ENCODE measurements at places on chromosomes 5 and 9.

GRCh38 chr9:124392871-124393460, 22.3 kb downstream of the PSMB7 start:
- peak; percentile 76 for DNase-seq

- peak; percentile 52 for DNase-seq
Observed at GRCh38 chr5:145362266-145362665, 472.9 kb downstream of the PRELID2 start.

DNA sequence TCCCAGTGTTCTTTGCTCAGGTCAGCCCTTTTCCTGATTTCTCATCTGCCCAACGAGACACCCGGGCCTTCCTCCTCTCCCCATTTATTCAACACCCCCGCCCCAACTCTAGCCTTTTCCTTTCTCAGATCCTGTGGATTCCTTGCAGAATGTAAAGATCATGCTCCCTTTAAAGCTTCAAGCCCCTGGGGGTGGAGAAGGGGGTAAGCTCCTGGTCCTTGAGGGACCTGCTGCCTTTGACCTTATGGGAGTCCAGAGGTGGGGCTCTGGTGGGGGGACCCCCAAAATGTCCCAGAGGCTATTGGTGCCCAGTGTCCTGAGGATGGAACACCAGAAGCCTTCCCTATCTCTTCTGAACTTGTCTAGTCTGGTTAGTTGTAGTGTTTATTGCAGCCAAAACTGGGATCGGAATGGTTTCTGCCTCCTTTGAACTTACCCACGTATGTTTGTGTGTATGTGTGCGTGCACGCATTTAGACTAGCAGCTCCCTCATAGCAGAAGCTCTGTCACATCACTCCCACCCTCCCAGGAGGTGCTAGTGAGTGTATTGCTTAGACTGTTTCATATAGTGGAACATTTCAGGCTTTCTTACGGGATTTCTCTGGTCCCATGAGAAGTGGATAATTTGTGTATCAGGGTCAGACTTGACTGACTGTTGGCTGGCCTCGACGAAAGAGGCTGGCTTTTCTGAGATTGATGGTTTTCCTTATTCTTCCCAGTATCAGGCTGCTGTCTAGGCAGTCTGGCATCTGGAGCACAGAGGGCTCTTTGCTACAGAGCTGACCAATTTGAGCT, 1.1 kb downstream of the GALNT10 start:
- DNase-seq: no peak

DNA sequence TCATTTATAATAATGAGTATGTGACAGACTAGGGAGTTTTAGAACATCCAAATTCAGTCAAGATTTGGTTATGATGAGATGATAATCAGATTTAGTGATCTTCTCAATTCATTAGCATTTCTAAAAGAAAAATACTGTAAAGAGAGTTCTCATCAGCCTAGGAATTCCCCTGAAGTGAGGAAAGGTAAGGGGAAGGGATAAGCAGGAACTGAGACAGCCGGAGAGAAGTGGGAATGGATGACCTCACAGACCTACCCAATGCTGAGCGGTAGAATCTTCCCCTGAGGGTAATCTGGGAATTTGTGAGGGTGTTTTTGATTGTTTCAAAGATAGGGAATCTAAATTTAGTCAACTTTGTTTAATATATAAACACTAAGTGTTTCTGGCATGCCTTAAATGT, 16.7 kb upstream of the GPBP1 start:
- no peak for DNase-seq

- DNase-seq: no peak
Observed at GRCh38 chr9:121288673-121289025, 20.7 kb downstream of the GSN start.

GRCh38 chr5:7916171-7916804, 47.3 kb downstream of the MTRR start:
- peak; percentile 24 for DNase-seq

GRCh38 chr5:175118700-175119309, 325.2 kb downstream of the DRD1 start:
- DNase-seq: no peak

DNA sequence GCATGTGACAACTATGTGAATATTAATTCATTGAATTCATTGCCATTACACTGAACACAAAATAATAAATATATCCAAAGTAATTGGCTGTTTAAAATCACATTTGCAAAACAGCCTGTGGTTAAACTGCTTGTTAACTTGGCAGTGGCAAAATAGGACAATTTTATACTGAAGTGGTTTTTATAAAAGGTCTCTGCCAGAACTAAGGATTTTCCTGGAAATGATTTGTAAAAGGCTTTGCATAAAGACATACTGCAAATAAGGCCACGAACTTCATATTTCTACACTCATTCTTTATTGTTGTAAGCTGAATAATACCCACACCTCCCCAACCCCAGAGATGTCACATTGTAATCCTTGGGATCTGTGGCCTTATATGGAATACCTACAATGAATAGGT, 370.3 kb upstream of the RGMB start:
- DNase-seq: no peak

DNA sequence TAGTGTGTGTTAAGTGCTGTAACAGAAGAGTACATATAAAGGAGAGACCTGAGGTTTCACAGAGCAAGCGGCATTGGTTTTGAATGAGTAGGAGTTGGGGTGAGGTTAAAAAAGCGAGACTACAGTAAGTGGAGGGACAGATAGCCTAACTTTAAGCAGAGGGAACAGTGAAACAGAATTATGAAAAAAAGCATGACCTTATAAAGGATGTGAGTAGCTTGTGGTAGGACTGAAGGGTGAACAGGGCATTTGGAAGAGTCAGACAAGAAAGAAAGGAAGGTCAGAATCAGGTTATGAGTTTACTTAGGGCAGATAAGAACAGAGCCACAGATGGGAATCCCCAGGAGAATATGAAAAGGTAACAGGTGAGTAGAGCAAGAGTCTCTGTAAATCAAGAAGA, 22.5 kb downstream of the MSANTD3 start:
- no peak for DNase-seq

DNA sequence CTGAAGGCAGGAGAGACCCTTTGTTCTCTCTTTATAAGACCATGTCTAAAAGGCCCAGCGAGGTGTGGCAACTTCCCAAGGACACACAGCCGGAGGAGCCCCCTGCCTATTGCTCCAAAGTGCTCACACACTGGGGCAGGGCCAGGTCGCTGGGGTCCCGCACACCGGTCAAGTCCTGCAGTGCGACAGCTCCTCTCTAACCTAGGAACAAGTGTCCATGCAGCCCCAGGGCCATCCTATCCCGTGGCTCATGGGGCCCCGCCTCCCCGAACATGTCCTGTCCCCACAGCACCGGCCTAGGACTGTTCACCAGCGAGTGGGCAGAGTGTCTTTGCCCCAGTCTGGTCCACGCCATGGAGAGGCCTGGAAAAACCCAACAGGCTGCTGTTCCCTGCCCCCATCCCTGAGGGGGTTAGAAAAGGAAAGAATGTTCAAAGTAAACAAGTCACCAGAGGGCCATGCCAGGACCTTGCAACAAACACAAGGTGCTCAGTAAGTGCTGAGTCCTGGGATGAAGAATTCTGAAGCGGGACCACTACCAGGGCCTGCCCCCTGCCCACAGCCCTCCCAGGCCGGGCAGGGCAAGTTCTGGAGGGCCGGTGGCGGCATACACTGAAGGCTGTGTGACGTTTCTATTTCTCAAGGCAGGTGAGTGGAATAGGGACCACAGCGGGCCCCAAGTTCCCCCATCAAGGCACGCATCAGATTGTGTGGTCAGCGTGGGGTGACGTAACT, 938 bp downstream of the NINJ1 start:
- no peak for DNase-seq

- DNase-seq: no peak
Observed at GRCh38 chr5:87099291-87099839, 168.3 kb upstream of the RASA1 start.

DNA sequence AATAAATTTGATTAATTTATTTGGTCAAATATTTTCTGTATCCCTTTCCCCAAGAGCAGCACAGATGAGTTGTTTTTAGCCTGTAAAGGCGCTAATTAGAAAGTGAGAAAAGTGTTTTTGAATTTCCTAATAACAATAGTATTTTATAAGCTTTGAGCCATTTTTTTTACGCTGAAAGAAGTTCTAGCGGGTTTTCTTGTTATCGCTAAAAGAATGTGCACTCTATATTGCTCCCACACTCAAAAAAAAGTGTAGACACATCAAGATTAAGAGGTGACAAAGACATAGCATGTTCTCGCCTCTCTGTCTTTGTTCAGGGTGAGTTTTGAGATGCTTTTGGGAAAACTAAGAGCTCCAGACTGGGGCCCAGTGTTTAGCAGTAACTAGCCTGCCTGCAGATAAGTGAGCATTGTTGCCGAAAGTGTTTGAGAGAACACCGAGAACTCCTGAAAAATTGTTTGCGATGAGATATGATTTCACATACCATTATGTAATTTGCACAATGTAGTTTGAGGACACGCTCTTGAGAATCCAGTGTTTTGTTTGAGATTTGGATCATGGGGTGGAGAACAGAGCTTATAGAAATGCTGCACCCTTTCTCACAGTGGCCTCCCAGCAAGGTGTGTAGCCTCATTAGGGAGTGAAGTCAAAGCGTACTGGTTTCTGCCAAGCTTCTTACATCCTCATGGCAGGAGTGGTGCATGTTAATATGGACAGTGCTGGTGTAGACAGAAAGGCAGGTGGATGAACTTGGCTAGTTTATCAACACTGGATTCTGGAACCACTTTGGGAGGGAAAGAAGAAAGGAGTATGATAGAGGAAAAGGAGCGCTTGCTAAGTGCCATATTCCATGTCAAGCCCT, 1.5 kb downstream of the F2R start:
- no peak for DNase-seq

- no peak for DNase-seq
Observed at GRCh38 chr5:140341591-140341990, 4.8 kb downstream of the HBEGF start.

- no peak for DNase-seq
Observed at GRCh38 chr9:136535070-136535469, 10.8 kb downstream of the NOTCH1 start.

GRCh38 chr5:159519365-159519764, 189.1 kb upstream of the IL12B start:
- DNase-seq: no peak

- DNase-seq: no peak
Observed at GRCh38 chr9:87433853-87434252, 63.8 kb upstream of the DAPK1 start.

DNA sequence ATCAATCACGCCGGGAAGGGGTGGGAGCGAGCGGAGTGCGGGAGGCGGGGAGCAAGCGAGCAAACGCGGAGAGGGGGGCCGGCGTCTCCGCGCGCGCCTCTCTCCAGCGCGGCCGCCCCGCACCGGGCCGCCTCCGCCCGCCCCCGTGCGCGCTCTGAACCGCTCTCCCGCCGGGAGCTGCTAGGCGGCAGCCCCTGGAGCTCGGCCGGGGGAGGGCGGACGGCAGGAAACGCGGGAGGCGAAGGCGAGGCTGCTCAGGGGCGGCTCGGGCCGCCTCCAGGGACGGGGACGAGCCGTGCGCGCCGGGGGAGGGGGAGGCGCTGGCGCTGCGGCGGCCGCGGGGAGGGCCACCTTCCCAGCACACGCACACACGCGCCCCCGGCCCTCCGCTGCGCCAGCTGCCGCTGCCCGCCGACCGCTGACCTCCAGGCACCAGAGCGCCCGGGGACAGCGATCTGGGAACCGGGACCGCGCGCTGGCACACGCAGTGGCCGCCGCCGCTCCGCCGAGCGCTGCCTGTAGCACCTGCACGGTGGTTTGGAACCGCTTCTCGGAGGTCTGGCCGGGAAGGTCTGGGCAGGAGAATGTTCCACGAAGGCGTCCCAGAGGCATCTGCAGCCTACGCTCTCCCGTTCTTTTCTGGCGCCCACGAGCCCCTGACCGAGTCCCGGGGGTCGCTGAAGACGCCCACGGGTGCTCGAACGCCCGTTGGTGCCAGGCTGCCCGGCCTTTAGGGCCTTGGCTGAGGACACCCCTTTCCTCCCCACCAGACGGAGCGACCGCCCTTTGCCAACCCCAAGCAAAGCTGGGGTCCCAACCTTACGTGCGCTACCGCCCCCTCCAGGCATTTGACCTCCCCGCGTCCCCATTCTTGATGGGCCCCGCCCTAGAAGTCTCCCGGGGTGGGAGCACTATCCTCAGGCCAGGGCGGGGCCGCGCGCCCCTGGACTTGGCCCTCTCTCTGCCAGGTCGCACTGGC, at the start of gene GABBR2:
Gene GABBR2, minus strand, starts transcription at position 3 of the 979 bp plus-strand sequence. CDS start 198 bp downstream, outside the sequence.
- no peak for DNase-seq

DNA sequence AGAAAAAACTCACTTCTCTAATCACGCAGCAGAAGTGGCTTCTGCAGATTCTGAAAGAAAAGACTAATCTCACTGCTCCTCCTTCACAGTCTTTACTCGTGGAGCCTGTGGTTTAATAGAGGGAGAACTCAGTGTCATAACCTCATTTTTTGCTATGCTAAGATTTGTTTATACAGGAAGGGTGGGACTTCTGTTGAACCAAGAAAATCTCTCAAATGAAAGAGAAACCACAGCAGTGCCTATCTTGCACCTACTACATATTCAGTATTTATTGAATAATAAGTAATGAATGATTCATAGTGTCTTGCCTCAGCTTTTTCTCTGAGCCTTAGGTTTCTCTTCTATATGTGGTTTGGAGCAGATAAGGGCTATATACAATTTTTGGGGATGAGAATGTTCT, 136.1 kb upstream of the DMAC1 start:
- no peak for DNase-seq

DNA sequence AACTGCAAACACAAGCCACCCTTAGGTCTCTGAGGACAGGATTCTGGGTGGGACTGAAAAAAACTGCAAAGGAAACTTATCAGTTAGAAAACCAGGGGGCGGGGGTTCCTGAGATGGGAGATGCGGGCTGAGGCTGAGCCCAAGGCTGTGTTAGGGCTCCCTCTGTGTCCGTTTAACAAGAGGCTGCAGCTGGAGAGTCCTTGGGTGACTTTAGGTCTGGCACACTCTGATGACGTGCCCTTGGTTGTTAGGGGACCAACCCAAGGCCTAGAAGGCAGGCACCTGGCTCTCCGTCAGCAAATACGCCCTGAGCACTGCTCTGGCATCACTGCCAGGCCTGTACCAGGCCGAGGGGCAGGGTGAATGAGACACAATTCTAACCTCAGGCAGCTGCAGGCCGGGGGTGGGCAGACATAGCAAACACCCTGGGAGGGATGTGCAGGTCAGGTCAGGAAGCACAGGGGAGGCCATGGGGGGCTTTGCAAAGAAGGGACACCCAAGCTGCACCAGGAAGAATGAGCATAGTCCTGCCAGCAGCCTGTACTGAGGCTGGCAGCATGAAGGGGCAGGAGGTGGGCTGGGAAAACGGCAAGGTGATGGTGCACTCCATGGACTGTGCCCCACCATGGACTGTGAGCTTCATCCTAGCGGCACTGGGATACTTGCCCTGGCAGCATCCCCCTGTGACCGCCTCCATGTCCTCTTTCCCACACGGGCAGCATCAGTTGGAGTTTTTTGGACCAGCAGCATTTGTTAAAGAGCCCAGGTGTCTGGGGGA, 137.9 kb downstream of the GABBR2 start:
- no peak for DNase-seq

GRCh38 chr9:134340475-134341160, 14.4 kb downstream of the RXRA start:
- no peak for DNase-seq

GRCh38 chr9:133374612-133375115, 1.2 kb downstream of the SURF4 start:
- peak; percentile 28 for DNase-seq

DNA sequence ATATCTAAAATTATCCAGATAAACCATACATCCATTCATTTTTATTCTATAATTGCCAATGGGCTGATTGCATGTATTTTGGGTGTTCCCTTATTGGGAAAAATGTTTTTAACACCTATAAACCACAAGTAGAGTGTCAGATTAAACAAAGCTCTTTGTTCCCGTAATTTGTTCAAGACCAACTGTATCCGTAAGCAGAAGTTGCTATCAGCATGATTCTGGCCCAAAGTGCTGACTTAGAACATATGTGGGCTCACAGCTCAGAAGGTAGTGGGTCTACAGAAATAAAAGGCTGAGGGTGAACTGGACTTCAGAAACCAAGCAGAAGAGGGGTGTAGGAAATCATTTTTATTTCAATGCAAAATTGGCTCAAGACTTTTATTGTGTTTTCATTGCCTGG, 23.5 kb upstream of the IL7R start:
- DNase-seq: no peak
